ENCODE measurements at places on chromosomes 2 and 18. TPM values are rescaled to one million over a fixed set of nuclear protein-coding genes. Genes with fewer than 3 reads are reported as not detected.

- DNase-seq = no peak
- H3K4me3 ChIP-seq = no peak overlapping the region
- H3K4me1 ChIP-seq = no peaks in the 10 kb centered on the region
- no peaks in the 10 kb centered on the region for H3K36me3 ChIP-seq
- no peaks in the 10 kb centered on the region for H3K27me3 ChIP-seq
These were observed 226.3 kb downstream of the KIAA1328 start for GRCh38 chr18:37055137-37055802.

DNA sequence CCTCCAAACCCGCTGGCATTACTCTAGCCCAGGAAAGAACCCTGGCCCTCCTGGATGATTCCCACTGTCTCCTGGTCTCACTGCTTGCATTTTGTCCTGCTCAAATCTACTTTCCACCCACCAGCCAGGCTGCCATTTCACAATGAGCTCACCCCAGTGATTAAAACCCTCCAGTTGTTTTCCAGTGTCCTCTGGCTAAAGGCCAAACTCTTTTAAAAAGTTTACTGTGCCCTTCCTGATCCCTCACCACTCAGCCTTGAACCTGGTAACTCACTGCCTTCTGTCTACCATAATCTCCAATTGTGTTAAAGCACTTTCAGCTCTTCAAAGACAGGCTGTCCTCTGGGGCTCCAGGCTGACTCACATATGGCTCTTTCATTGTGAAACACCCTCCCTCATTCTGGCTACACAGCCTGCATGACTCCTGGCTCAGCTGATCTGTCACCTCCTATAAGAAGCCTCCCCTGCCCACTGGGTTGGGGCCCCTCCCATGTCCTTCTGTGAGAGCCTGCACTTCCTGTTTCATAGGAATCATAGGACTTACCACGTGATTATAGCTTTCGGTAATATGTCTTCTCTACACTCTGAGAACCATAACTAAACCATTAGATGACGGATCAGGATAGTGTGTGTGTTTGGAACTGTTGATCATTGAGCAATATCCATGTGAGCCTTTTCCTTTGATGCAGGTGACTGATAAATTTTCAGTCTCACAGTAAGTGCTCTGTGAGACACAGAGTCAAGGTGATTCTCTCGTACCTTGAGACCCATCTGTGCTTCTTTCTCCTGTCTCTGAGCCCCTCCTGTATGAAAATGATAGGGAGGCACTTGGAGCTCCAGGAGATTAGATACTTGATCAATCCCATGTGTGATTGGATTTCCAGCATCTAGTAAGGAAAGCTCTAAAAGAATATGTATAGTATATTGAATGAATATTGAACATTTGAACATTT, 590.8 kb upstream of the ID2 start:
- H3K27ac ChIP-seq = no peak overlapping the region
- H3K4me3 ChIP-seq = no peak overlapping the region
- DNase-seq = peak; percentile 93
- H3K36me3 ChIP-seq = no peaks in the 10 kb centered on the region
- no peaks in the 10 kb centered on the region for H3K27me3 ChIP-seq

GRCh38 chr18:59837586-59837985, 62.2 kb upstream of the PMAIP1 start:
- peak; percentile 67 for DNase-seq
- H3K27ac ChIP-seq = no peak overlapping the region
- no peak overlapping the region for H3K4me3 ChIP-seq
- H3K4me1 ChIP-seq = peaks cover 2% of the 10 kb centered on the region
- H3K27me3 ChIP-seq = peaks cover 4% of the 10 kb centered on the region

GRCh38 chr18:9629709-9630108, 15.3 kb upstream of the PPP4R1 start:
- H3K4me1 ChIP-seq = peaks cover 5% of the 10 kb centered on the region
- peak; percentile 58 for DNase-seq
- no peak overlapping the region for H3K4me3 ChIP-seq
- H3K27ac ChIP-seq = no peak overlapping the region
- H3K36me3 ChIP-seq = no peaks in the 10 kb centered on the region

DNA sequence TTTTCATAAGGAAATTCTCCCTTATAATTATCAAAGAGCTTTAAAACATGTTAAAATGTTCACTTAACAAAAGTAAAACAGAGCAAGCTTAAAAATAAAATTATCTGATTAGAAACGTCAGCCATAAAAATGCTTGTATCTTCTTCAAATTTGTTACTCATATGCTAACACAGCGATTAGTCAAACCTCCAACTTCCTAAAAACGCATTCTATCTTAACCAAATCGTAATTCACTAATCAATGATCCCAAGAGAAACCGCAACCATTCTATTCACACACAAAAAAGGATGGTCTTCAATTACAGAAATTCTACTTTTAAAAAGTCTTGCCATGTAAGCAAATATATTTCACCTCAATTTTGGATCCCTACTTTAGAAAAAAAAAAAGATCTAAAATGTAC, 1.9 kb downstream of the STK17B start:
- H3K27me3 ChIP-seq = no peaks in the 10 kb centered on the region
- H3K36me3 ChIP-seq = no peaks in the 10 kb centered on the region
- H3K4me3 ChIP-seq = peak overlapping the region; percentile 67
- peaks cover 7% of the 10 kb centered on the region for H3K4me1 ChIP-seq

The EGR4 gene
- total RNA-seq = not detected

- H3K36me3 ChIP-seq = no peaks in the 10 kb centered on the region
- H3K4me1 ChIP-seq = peaks cover 11% of the 10 kb centered on the region
- H3K4me3 ChIP-seq = no peak overlapping the region
- DNase-seq = peak; percentile 72
- H3K27ac ChIP-seq = peak overlapping the region; percentile 94
These were observed 4.9 kb upstream of the LBH start for GRCh38 chr2:30226144-30227032.

DNA sequence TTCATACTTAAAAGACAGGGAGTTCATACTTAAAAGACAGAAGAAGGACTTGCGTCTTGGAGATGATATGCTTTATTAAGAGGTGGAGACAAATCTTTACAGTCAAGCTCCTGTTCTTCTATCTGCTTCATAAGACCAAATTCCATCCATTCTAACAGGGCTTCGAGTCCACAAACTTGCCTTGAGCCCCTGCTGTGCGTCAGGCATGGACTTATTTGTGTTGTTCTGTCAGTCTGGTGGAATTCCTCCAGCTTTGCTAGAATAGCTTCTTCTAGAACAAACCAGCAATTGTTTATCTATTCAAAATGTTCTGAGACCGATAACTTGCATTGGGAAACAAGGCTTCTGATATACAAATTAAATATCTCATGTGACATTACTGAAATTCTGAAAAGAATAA, 73.9 kb upstream of the SOX11 start:
- H3K36me3 ChIP-seq = no peaks in the 10 kb centered on the region
- no peak overlapping the region for H3K27ac ChIP-seq
- no peak overlapping the region for H3K4me3 ChIP-seq
- H3K4me1 ChIP-seq = no peaks in the 10 kb centered on the region
- no peak for DNase-seq

The SERPINB10 gene
- not detected for total RNA-seq

DNA sequence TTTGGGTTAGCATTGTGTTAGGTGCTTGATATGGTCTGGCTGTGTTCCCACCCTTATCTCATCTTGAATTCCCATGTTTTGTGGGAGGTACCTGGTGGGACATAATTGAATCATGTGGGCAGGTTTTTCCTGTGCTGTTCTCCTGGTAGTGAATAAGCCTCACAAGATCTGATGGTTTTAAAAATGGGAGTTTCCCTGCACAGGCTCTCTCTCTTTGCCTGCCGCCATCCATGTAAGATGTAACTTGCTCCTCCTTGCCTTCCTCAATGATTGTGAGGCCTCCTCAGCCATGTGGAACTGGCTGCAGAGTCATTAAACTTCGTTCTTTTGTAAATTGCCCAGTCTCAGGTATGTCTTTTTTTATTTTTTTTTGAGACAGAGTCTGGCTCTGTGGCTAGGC, 2.8 kb downstream of the MSH2 start:
- no peaks in the 10 kb centered on the region for H3K27me3 ChIP-seq
- no peak overlapping the region for H3K27ac ChIP-seq
- 0 out of 2 replicates have a peak, but pooled peaks cover 2% of the 10 kb centered on the region for H3K36me3 ChIP-seq
- no peak overlapping the region for H3K4me3 ChIP-seq

The UGT1A10 gene
- not detected for total RNA-seq

The RNF125 gene
- total RNA-seq = under 0.01 TPM

GRCh38 chr2:231883468-231883881, 42.7 kb downstream of the NPPC start:
- peaks cover 34% of the 10 kb centered on the region for H3K27me3 ChIP-seq
- DNase-seq = no peak
- no peaks in the 10 kb centered on the region for H3K36me3 ChIP-seq
- no peak overlapping the region for H3K4me3 ChIP-seq
- H3K4me1 ChIP-seq = no peaks in the 10 kb centered on the region

DNA sequence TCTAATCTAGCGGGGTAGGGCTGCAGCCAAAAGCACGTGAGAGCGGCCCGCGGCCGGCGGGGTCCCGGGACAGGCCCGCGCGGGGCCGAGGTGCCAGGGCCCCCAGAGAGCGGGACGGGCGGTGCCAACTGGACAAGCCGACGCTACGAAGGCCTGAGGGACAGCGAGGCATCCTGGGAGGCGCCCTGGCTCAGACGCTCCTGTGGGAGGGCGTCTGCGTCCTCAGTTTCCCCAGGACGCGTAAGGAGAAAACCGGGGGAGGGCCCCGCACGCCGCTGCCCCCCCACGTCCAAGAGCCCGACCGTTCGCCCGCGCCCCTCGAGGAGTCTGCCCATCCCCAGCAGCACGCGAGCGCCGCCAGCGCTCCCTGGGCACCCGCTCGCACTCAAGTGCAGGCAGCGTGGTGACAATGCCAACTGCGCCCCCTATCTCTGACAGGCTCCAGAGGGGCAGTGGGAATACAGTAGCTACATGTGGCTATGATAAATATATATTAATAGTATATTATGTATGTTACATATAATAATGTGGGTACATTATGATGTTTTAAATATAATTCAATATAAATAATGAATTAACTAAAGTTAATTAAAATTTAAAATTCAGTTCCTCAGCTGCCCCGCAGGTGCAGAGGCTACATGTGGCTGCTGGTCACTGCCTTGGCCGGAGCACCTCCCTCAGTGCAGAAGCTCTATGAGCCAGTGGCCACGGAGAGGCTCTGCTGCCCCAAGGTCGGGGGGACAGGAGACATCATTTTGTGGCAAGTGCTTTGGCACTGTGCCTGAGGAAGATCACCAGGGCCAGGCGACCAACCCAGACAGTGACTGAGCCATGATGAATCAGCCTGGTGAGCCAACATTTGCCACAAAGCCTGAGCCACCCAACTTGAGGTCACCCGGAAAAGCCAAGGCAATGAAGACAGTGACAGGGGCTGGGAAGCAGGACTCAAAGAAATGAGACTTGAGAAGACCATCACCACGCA, 5.5 kb upstream of the SFT2D3 start:
- no peaks in the 10 kb centered on the region for H3K36me3 ChIP-seq
- H3K4me1 ChIP-seq = 0 out of 2 replicates have a peak, but pooled peaks cover 2% of the 10 kb centered on the region
- no peaks in the 10 kb centered on the region for H3K27me3 ChIP-seq
- no peak overlapping the region for H3K27ac ChIP-seq
- peak overlapping the region; percentile 33 for H3K4me3 ChIP-seq
- DNase-seq = peak; percentile 40

The PARD3B gene
- total RNA-seq = 15.3 TPM

- DNase-seq = no peak
- H3K4me3 ChIP-seq = no peak overlapping the region
- no peaks in the 10 kb centered on the region for H3K36me3 ChIP-seq
- H3K27ac ChIP-seq = no peak overlapping the region
These were observed 743.7 kb downstream of the GALR1 start for GRCh38 chr18:77993188-77993981.

DNA sequence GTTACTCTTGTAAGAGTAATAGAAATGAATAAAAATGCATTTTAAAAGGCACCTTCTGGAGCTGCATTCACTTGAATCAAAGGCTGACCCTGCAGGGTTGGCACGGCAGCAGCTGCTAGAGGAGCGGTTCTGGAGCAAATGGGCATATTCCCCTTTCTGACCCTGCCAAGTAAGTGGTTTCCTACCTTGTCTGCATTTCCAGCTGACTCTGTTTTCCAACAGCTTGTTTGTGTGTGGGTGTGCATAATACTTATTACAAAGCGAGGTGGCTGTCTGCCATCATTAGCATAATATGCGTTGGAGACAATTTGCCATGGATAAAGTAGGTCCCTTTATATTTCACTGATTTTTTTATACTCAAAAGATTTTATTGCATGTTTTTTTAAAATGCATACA, 21.3 kb upstream of the TTN start:
- no peaks in the 10 kb centered on the region for H3K27me3 ChIP-seq
- H3K4me3 ChIP-seq = no peak overlapping the region
- H3K27ac ChIP-seq = no peak overlapping the region
- no peaks in the 10 kb centered on the region for H3K4me1 ChIP-seq
- no peak for DNase-seq
- H3K36me3 ChIP-seq = no peaks in the 10 kb centered on the region

DNA sequence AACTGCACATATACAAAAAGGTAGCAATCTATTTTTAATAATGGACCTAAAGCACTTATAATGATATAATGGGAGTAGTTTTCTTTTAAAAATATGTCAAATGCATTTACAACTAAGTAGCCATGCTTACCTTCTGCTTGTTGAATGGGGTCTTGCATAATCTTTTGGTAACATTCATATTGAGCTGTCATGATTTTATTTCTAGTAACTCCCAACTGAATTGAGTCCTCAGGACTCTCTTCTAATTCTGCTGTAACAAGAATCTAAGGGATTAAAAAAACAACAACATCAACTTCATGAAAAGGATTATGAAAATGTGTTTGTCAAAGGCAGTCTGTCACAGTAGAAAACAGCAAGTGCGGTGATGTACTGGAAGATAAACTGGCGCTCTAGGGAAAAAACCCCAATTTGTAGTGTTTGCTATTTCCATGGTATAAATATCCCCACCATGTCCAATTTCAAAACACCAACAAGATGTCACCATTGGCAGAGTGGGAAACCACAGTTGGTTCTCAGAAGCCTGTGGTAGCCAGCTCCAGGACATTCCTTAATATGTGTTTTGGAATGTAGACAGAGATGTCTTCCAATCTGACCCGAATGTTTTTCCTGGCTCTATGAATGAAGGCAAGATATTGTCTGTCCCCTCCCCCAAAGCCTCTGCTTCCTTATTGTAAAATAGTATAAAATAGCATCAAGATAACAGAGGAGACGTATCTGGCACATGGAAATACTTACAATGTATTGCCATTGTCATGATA, 64.8 kb downstream of the CALCRL start:
- H3K36me3 ChIP-seq = no peaks in the 10 kb centered on the region
- H3K4me1 ChIP-seq = no peaks in the 10 kb centered on the region
- H3K4me3 ChIP-seq = no peak overlapping the region
- H3K27me3 ChIP-seq = no peaks in the 10 kb centered on the region

GRCh38 chr2:203789618-203790017, 78.0 kb upstream of the CTLA4 start:
- no peaks in the 10 kb centered on the region for H3K4me1 ChIP-seq
- DNase-seq = no peak
- H3K27ac ChIP-seq = no peak overlapping the region
- peaks cover 3% of the 10 kb centered on the region for H3K27me3 ChIP-seq
- H3K36me3 ChIP-seq = no peaks in the 10 kb centered on the region
- no peak overlapping the region for H3K4me3 ChIP-seq

- DNase-seq = no peak
- H3K4me3 ChIP-seq = no peak overlapping the region
- H3K27ac ChIP-seq = no peak overlapping the region
- peaks cover 71% of the 10 kb centered on the region for H3K27me3 ChIP-seq
- H3K36me3 ChIP-seq = no peaks in the 10 kb centered on the region
These were observed 18.7 kb downstream of the EDAR start for GRCh38 chr2:108970369-108970768.
